Breast epithelium (tissue), 4 donors: ENCODE measurements at places on chromosomes 4 and X. TPM values are rescaled to one million over a fixed set of nuclear protein-coding genes. Genes with fewer than 3 reads are reported as not detected.
A peak's percentile ranks its signal among the peaks of the same experiment; 100 is the strongest.

ARHGAP36 gene
- 119 TPM for total RNA-seq

TMEM271 gene
- total RNA-seq = not detected

RS1 gene
- total RNA-seq = not detected

USP9X gene
- 99.0 TPM for total RNA-seq

PHEX gene
- total RNA-seq = 2.5 TPM

RRH gene
- not detected for total RNA-seq

VCX gene
- not detected for total RNA-seq

SERTM2 gene
- total RNA-seq = 1.6 TPM

- peak overlapping the region; percentile 6 for H3K27ac ChIP-seq
- no peaks in the 10 kb centered on the region for H3K36me3 ChIP-seq
- no peaks in the 10 kb centered on the region for H3K27me3 ChIP-seq
Observed at GRCh38 chr4:57044279-57044678, 65.6 kb downstream of the POLR2B start.

GRCh38 chrX:48645669-48646068 lies 37.9 kb upstream of the WAS start:
- H3K36me3 ChIP-seq = no peaks in the 10 kb centered on the region
- no peak overlapping the region for H3K27ac ChIP-seq
- no peak overlapping the region for H3K4me3 ChIP-seq

DNA sequence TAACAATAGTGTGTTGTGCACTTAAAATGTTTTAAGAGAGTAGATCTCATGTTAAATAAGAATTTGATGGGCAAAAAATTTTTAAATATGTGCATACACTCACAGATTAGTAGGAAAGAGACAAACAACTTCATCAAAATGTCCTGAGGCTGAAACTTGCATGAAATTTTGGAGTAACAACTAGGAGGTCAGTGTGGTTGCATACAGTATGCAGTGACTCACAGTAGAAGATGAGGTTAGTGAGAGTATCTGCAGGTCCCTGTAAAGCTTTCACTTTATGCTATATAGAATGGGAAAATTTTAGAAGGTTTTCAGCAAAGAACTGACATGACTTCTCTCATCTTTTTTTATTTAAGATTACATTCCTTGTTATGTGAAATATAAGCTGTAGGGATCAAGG lies 453.1 kb upstream of the KLHL4 start:
- H3K4me1 ChIP-seq = no peaks in the 10 kb centered on the region
- no peak overlapping the region for H3K27ac ChIP-seq
- no peak overlapping the region for H3K4me3 ChIP-seq
- H3K36me3 ChIP-seq = no peaks in the 10 kb centered on the region
- peaks cover 7% of the 10 kb centered on the region for H3K27me3 ChIP-seq

DNA sequence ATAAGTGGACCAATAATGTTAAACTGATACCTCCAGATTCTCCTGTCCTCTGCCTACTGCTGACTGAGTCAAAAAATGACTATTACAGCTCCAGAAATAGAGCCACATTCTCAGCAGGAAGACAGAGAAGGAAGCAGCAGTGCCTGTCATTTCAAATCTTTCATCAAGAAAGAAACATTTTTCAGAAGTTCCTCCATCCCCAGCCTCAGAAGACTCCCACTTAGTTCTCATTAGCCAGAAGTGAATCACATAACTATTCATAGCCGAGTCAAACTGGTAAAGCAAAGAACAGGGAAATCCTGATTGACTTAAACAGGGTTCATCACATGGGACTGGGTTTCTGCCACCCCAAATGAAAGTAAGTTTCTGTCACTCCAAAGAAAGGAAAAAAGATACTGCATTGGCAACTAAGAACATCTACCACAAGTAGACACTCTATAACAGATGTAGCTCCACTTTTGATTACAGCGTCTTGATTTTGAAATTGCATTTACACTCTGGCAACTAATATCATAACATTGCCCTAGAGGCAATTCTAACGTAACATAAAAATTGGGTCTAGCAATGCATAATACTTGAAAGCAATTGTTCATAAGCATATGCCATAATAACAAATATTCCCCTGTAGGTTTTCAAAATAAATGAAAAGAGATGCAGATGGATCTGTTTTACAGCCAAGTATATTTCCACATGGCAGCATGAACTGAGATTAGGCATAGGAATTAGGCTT lies 599.8 kb downstream of the GALNTL6 start:
- no peak for DNase-seq
- no peaks in the 10 kb centered on the region for H3K4me1 ChIP-seq
- no peak overlapping the region for H3K27ac ChIP-seq
- no peaks in the 10 kb centered on the region for H3K27me3 ChIP-seq
- no peaks in the 10 kb centered on the region for H3K36me3 ChIP-seq

GRCh38 chr4:17623451-17624001 lies 9.1 kb downstream of the MED28 start:
- no peaks in the 10 kb centered on the region for H3K27me3 ChIP-seq
- H3K4me3 ChIP-seq = no peak overlapping the region
- no peak overlapping the region for H3K27ac ChIP-seq
- DNase-seq = no peak

- H3K4me3 ChIP-seq = no peak overlapping the region
- no peaks in the 10 kb centered on the region for H3K4me1 ChIP-seq
- DNase-seq = no peak
Observed at GRCh38 chrX:94758130-94758529, 1084.1 kb downstream of the FAM133A start.

DNA sequence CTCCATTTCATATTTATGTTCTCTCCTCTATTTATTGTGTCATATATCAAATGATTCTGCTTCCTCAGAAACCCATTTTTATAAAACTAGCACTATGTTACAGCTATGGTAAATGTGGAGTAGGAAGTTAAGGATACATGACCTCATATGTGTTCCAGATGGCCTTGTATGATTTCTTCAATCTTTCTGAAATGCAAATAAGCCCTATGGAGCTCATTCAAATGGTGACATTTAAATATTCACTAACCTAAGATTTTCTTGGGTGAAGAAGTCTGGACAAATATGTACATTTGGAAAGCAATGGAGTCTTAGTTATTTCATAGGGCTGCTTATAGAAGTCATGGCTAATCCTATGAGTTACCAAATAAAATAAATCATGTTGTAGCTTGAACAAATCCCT lies 782.5 kb downstream of the STPG2 start:
- H3K27ac ChIP-seq = no peak overlapping the region
- DNase-seq = no peak
- no peaks in the 10 kb centered on the region for H3K36me3 ChIP-seq
- H3K4me3 ChIP-seq = no peak overlapping the region
- H3K4me1 ChIP-seq = no peaks in the 10 kb centered on the region

DNA sequence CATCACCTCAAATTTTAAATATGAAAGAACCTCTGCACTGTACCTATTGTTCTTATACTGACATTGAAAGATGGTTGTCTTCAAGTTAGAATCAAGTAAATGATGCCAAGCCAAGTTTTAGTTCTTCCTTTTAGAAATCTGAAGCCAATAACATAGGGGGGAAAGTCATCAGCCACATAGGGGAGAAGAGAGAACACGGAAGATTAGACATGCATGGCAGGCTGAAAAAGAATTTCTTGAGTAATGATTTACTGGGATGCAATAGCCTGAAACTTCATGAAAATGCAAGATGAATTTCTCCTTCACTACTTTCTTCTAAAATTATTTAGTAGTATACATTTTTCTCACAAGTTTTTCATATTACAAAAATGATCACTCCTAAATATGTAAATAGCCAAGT lies 13.6 kb upstream of the EPGN start:
- H3K36me3 ChIP-seq = no peaks in the 10 kb centered on the region
- no peak overlapping the region for H3K27ac ChIP-seq
- no peaks in the 10 kb centered on the region for H3K4me1 ChIP-seq
- no peaks in the 10 kb centered on the region for H3K27me3 ChIP-seq

GRCh38 chrX:42273387-42273786 lies 350.0 kb upstream of the CASK start:
- no peak overlapping the region for H3K27ac ChIP-seq
- no peaks in the 10 kb centered on the region for H3K4me1 ChIP-seq
- no peaks in the 10 kb centered on the region for H3K36me3 ChIP-seq
- H3K27me3 ChIP-seq = no peaks in the 10 kb centered on the region
- H3K4me3 ChIP-seq = no peak overlapping the region

DNA sequence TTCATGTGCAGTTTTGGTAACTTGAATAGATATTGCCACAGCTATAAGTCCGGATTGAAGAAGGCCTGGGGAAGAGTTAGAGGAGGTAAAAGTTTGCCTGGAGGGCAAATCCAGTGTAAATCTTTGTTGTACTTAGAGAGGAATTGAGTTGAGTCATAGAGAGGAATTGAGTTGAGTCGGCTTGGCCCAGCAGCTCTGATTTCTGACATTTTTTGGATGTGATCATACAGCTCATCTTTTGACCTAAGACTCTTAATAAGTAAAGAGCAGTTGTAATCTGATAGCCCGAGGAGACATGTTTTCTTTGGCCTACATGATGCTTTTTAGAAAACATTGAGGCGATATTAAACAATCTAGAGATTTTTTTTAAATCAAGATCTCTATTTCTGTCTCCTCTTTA lies 3.9 kb downstream of the KIT start:
- DNase-seq = no peak
- peaks cover 5% of the 10 kb centered on the region for H3K4me1 ChIP-seq
- H3K27ac ChIP-seq = peak overlapping the region; percentile 38
- no peaks in the 10 kb centered on the region for H3K27me3 ChIP-seq

- no peaks in the 10 kb centered on the region for H3K27me3 ChIP-seq
- H3K27ac ChIP-seq = no peak overlapping the region
- no peaks in the 10 kb centered on the region for H3K4me1 ChIP-seq
- DNase-seq = no peak
Observed at GRCh38 chr4:189136462-189136861, 804.2 kb upstream of the FRG1 start.

- DNase-seq = no peak
- H3K4me3 ChIP-seq = no peak overlapping the region
- no peaks in the 10 kb centered on the region for H3K36me3 ChIP-seq
- H3K27me3 ChIP-seq = no peaks in the 10 kb centered on the region
- H3K27ac ChIP-seq = no peak overlapping the region
Observed at GRCh38 chr4:150782921-150783320, 201.0 kb downstream of the MAB21L2 start.

GRCh38 chr4:37631551-37631950 lies 54.6 kb downstream of the RELL1 start:
- H3K27me3 ChIP-seq = no peaks in the 10 kb centered on the region
- H3K4me3 ChIP-seq = no peak overlapping the region
- no peaks in the 10 kb centered on the region for H3K36me3 ChIP-seq
- no peaks in the 10 kb centered on the region for H3K4me1 ChIP-seq
- H3K27ac ChIP-seq = peak overlapping the region; percentile 56
